K562 (cell line): ENCODE measurements at places on chromosomes 4 and X. TPM values are rescaled to one million over a fixed set of nuclear protein-coding genes. Genes with fewer than 3 reads are reported as not detected.

GRCh38 chr4:75655562-75655961, 17.6 kb downstream of the G3BP2 start:
- no peaks in the 10 kb centered on the region for H3K27me3 ChIP-seq
- H3K36me3 ChIP-seq = peaks cover 96% of the 10 kb centered on the region
- DNase-seq = no peak
- no peaks in the 10 kb centered on the region for H3K4me1 ChIP-seq

Gene TMEM128
- 14.8 and 15.3 TPM in 2 replicates for total RNA-seq

DNA sequence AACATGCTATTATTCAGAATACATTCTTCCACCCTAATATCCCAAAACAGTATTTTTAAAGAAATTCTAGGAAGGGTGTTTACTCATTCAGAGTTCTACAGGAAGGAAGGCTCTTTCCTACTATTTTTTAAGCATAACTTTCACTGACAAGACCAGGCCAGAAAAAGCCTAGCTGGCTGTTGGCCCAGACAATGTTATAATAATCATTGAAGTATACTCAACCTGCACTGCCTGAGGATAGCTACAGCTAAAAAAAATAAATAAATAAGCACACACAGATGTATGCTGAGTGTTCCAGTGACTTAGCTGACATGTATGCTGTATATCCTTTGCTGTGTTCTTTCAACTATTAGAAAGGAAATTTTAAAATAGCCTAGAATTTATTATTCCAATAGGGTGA, 145.8 kb upstream of the SPRY1 start:
- DNase-seq = no peak
- H3K27me3 ChIP-seq = no peaks in the 10 kb centered on the region
- H3K27ac ChIP-seq = no peak overlapping the region
- H3K36me3 ChIP-seq = peaks cover under 1% of the 10 kb centered on the region; the same call in 2 of the 3 replicates
- no peaks in the 10 kb centered on the region for H3K4me1 ChIP-seq

DNA sequence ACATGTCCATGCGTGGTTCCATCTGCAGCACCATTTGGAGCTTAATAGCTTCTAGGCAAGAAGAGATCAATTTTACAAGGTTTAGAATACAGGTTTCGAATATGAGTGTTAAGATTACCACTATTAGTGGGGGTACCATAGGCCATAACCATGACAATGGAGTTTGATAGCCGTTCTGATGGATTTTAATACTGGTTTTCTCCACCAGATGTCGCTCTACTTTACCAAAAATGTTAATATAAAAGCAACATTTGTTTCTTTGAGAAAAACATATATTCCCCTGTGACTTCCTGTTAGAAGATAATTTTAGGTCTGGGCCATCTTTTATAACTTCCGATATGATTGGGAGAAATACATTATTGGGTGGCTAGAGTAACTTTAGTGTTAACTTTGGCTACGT, 499.7 kb upstream of the POU3F4 start:
- no peaks in the 10 kb centered on the region for H3K36me3 ChIP-seq
- H3K4me3 ChIP-seq = no peak overlapping the region
- H3K27me3 ChIP-seq = no peaks in the 10 kb centered on the region
- H3K4me1 ChIP-seq = no peaks in the 10 kb centered on the region

DNA sequence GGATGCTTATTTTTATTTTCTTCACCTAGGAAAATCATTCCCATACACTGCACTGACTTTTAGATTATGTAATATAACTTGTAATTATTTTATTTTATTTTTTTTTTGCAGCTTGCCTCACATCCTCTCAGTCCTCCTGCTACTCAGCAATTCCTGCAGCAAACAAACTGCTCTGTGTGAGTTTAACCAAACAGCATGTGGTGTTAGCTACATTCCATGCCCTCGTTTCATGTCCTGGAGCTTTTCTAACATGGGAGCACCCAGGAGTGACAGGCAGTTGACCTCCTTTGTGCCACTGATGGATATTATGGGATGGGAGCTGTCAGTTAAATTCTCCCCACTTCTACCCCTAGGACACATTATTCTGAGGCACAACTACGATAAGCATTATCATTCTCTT, 24.8 kb downstream of the CXCL1 start:
- no peaks in the 10 kb centered on the region for H3K4me1 ChIP-seq
- no peaks in the 10 kb centered on the region for H3K27me3 ChIP-seq
- H3K4me3 ChIP-seq = no peak overlapping the region
- H3K36me3 ChIP-seq = no peaks in the 10 kb centered on the region

DNA sequence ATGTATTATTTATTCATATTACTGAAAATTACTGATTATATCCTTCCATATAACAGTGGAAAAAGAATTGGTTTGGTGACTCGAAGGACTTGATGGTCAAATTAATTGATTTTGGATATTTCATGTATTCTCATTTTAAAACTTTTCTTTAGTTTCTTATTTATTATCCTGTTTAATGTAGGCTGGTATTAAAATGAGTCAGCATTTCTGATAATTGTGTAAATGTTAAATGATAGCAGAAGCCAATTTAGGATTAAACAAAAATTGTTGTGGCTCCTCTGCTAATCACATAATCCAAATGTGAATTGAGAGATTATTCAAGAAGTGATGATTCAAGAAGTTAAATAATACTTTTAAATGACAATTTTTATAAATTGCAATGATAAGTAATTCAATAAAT, 38.7 kb downstream of the PDLIM5 start:
- H3K27me3 ChIP-seq = no peaks in the 10 kb centered on the region
- no peak overlapping the region for H3K4me3 ChIP-seq
- peaks cover 8% of the 10 kb centered on the region; the same call in 1 of the 3 replicates for H3K4me1 ChIP-seq
- DNase-seq = no peak
- H3K36me3 ChIP-seq = no peaks in the 10 kb centered on the region
